ENCODE measurements at places on chromosomes 11 and 22.
A peak's percentile ranks its signal among the peaks of the same experiment; 100 is the strongest.

- no peak for DNase-seq
Measured at GRCh38 chr22:27135031-27135981, 477.9 kb downstream of the MIAT start.

- no peak for DNase-seq
Measured at GRCh38 chr22:46399251-46400024, 63.9 kb downstream of the TRMU start.

DNA sequence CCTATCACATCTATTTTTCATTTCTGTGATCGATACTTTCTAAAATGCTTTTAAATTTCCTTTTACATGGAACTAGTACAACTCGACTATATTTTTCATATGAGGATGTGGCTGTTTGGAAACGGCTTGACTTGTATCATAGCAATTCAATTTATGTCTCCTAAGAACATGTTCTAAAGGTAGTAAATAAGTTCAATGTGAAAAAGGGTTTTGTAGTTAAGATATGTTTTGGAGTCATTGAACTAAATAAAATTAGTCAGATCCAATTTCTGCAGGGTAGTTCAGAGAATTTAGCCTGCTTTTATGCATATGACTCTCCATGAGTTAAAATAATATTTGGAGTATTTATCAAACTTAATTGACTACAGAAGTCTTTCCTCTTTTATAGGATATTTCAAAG, 1121.4 kb downstream of the LRRC4C start:
- DNase-seq, result no peak

DNA sequence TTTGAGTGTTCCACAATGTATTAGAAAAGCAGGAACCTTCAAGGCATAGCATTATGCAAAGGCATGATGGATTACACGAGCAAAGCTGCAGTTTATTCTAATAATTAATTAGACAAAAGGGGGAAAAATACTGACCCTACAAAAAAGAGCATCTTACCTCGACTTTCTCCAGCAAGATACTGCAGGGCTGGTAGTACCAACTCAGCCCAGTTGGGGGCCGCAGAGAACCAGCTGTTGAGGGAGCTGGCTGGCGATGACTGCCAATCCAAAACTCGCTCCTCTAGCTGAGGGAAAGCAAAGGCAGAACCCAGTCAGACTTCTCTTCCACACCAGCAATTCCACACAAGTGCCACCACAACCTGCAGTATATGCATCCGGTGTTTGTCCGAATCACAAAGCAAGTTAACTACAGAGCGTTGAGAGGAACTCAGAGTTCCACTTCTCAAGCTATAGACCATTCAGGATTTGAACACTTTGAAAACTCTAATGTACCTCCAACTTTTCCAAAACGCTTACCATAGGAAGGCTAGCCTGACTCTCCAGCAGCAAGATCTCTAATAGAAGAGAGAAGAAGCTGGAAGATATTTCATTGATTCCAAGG, 13.7 kb downstream of the NFRKB start:
- peak; percentile 9 for DNase-seq

- DNase-seq, result no peak
Measured at GRCh38 chr11:105372206-105372605, 232.6 kb upstream of the CARD18 start.

DNA sequence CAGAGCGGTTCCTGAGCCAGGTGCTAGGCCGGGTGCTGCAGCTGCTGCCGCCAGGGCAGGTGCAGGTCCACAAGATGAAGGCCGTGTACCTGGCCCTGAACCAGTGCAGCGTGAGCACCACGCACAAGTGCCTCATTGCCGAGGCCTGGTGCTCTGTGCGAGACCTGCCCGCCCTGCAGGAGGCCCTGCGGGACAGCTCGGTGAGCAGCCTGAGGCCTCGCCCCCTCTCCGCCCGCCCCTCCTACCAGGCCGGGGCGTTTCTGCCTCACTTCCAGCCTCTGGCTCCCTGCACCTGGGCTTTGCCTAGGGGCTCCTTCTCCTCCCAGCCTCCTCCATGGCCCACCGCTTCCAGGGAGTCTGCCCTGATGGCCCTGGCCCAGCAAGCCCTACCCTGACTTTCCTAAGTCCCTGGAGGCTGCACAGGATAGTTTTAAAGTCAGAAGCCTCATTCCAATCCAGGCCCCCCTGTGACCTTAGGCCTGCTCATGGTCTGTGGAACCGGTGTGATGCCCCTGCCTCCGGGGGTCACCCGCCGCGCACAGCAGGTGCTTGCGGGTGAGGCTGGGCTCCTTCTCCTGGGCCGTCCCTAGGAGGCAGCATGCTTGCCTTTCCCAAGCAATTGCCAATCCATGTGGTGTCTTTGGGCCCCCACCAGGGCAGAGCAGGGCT, 5.5 kb downstream of the TCIRG1 start:
- DNase-seq, result no peak

DNA sequence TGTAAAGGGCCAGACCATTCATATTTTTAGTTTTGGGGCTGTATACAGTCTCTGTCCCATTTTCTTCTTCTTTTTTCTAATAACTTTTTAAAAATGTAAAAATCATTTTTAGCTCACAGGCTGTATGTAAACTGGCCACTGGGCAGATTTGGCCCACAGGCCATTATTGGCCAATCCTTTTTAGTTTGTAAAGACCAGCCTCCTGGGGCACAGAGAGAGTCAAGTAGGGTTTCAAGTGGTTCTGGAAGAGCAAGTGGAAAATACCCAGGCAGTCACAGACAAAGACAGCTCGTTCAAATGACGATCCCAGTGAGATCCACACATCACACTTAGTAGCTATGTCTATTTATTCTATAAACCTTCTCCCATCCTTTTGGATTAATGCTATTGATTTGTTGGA, 150.2 kb upstream of the ARHGAP20 start:
- DNase-seq, result no peak

- no peak for DNase-seq
Measured at GRCh38 chr11:76997512-76997911, 36.7 kb upstream of the B3GNT6 start.

DNA sequence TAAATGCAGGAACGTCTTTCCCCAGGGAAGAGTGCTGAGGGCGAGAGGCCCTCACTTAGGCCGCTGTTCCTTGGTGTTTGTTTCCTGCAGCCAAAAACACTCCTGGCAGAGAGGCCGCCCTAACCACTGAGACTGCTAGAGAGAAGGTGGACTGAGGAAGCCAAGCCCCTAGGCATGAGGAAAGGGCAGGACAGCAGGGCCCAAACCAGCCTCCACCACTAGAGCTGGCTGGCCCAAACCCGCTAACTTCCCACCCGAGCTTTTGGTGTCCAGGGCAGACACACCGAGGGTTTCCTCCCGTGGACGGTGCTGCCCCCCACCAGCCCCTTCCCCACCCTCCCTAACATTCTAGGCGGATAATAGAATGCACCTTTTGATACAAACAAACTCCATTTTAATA, 6.0 kb downstream of the FGF19 start:
- DNase-seq, result no peak

DNA sequence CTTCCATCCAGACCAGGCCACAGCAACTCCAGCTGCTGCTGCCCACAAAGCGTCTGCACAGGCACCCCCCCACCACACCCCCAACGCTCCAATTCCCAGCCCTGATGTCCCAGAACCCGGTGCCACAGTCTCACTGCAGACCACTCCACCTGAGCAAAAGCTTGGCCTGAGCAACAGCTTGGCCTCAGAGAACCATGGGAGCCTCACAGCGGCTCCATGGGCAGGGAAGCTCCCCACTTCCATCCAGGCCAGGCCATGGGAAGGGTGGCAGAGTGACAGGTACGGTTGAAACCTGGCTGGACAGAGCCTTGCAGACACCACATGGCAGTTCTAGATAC, 13.2 kb downstream of the PLXNB2 start:
- DNase-seq, result no peak

- no peak for DNase-seq
Measured at GRCh38 chr11:1557051-1557884, 14.8 kb downstream of the DUSP8 start.

DNA sequence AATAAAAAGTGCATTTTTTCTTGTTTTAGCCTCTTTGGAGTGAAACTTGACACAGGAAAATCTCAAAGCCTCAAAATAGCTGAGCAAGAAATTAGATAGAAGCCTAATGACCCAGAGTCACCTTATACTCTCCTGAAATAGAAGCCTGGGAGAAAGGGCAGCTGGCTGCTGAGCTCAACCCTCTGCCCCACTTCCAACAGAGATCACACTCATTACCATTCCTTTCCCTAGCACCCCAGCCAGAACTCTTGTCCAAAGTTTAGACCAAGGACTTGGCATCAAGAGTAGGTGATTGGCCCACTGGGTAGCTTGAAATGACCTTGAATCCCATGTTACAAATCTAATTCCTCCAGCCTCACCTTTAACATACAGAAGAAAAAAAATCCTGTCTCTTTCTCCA, 62.7 kb upstream of the AMOTL1 start:
- no peak for DNase-seq

DNA sequence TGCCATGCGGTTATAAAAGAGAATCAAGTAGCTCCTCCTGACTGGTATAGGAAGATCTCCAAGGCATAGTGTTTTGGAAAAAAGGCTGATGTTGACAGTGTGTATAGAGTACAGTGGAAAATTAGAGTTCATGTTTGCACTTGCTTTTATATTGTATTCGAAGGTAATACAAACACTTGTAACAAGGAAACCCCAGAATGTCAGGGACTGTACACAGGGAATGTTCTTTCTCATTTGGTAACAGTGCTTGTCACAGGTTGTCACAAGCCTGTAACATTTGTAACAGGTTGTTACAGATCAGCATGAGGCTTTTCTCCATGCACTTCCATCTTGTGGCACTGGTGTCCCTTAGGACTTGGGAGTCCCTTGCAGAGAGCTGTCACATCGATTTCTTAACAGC, 64.0 kb downstream of the GRK3 start:
- no peak for DNase-seq

- no peak for DNase-seq
Measured at GRCh38 chr11:110366291-110366690, 63.5 kb upstream of the FDX1 start.

- DNase-seq, result no peak
Measured at GRCh38 chr11:10358696-10359095, 53.8 kb downstream of the ADM start.

DNA sequence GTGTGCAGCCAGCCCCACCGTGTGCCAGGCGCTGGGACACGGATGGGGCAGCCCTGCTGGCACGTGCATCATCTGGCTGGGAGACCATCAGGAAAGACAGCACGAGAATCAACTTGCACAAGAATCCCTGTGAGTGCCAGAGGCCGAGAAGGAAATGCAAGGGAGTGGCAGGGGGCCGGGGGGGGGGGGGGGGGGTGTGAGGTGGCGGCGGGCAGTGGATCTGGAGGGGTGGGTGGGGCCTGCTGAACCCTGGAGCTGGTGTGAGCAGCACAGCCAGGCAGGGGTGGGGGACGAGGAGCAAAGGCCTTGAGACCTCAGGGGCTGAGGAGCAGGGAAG, 14.0 kb upstream of the FLRT1 start:
- peak; percentile 53 for DNase-seq

DNA sequence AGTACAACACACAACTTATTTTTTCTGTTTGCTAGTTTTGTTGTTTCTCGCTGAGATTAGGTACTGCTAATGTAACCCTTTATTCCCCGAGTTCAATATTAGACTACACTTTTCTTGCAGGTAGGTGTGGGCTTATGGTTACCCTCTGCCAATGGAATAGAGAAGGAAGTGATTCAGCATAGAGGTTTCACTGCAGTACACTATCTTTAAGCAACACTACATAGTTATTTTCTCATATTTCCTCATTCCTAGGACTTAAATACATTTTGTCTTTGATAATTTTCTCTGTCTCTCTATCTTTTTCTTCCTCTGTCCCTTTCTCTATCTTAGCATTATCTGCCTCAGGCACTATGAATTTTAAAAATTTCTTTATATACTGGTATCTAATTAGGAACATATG, 791.0 kb downstream of the FAM181B start:
- DNase-seq, result no peak

DNA sequence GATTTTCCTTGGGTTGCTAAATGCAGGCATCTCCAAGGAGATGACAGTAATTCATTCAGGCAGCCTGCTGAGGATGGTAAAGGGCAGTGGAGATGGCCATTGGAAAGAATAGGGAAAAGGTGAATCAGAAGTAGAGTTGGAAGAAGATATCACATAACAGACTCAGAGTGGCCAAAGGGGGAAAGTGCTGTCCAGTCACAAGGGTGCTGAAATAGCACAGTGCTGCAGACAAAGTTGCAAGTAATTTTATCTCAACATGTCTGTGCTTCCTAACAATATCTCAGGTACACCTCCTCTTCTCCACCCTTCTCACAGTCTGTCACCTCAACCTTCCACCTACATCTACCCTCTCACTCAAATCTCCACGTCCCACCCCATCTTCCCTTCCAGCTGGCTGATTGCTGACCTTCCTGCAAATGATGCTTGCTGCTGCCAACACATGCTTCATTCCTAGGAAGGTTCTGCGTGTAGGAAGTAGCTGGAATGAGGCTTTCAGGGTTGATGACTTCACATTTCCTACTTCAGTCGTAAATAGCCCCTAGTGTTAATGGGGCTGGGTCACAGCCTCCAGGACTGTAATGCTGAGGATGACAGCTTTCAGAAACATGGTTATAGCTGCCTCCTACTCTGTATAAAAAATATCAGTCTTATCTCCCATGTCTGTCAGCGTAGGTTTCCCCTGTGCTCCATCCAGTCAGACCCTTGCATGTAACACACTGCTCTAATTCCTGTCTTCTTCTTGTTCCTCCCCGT, 123.9 kb downstream of the CTNND1 start:
- no peak for DNase-seq

DNA sequence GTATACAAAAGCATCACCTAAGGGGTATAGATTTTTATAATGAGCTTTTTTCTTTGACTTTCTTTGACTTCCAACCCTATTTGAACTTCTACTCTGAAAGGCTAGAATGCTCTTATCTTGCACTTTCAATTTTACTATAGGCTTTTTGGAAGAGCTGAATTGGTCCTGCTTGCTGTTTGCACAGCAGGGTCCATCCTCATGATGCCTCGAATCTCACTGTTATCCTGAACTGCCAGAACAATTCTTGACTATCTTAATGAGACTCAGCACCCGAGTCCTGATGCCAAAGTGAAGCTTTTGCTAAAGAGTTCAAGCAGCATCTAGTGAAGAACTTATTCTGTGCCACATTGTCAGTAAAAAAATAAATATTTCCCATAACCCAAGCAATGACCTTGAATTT, 488.3 kb upstream of the ANO5 start:
- no peak for DNase-seq

DNA sequence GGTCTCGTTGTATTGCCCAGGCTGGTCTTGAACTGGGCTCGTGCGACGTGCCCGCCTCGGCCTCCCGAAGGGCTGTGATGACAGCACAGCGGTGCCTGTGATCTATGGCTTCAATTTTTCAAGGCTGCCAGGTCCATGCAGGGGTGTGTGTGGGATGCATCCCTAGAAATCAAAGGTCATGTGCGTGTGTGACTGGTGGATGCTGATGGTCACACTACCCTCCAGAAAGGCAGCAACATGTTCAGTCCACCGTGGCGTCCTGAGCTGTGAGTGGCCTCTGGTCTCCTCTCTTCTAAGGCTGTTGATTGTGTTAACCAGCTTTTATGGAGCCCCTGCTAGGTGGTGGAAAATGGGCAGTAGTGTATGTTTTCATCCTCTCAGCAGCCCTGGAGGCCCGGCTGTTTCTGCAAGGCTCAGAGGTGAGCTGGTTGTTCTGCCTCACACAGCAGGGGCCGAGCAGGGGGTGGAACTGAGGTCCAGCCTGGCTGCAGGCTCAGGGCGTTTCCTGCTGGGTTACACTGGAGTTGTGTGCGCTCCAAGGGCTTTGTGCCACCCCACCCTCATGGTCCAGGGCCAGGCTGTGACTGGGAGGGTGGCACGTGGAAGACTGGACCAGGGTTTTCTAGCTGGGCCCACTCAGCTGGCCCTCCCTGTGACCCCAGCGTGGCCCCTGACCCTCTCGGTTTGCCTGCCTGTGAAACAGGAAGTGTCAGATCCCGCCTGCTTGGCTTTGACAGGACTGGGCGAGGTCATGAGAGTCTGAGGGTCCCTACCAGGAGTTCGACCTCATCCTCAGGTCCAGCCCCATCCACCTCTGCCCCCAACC, 7.7 kb downstream of the BIK start:
- no peak for DNase-seq

Measured in cerebellar cortex (tissue), 1 donor.